ENCODE measurements at places on chromosomes 7 and 10.

DNA sequence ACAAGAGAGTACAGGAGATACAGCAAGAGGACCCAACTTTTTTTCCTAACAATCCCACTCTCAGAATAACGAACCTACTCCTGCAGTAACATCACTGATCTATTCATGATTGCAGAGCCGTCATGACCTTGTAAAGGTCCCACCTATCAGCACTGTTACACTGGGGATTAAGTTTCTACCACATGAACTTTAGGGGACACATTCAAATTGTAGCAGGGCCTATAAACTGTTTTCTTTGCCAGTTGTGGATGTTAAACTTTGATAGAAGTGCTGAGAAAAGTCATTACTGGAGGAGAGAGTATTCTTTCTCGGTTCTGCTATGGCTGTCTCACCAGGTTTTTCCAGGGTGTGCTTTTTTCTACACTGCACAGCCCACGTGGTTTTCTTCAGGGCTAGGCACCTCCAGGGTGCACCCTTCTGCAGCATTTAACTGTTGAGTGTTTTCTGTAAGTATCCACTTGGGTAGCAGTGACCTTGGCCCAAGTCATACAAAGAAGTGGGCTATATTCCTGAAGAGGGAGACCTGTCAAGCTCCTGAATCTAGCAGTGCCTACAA is 131.6 kb upstream of the AHR start:
- DNase-seq, result no peak

DNA sequence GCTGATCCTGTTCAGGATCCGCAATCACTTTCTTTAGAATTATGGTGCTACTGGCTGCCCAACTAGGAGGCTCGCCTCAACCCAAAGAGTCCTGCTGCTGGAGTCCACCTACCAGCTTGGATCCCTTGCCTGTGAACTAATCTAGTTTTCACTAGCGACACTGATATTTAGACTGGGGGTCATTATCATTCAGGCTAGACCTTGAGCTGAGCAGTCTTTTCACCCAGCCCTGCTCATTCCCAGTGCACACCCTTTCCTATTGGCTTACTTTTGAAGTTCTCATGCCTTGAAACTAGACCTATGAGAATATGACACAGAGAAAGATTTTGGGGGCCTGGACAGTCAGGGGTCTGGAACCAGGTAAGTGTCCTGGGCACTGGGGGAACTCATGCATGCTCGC is 107.9 kb downstream of the TMEM178B start:
- DNase-seq, result no peak

DNA sequence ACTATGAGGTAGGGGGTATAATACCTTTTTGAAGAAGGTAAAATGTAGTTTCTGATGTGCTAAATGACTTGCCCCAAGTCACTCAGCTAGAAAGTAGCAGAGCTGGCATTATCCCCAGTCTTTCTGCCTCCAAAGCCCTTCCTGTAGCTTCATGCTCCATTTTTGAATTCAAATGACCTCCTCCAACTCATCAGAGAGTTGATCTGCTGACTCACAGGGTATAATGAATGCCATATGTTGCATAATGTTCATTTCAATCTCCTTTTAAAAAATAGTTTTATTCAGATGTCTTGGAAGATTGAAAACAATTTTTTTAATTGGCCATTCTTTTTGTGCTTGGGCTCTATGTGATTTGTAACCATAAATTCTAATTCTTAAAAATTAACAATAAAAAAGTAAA is 272.8 kb upstream of the IMMP2L start:
- no peak for DNase-seq

DNA sequence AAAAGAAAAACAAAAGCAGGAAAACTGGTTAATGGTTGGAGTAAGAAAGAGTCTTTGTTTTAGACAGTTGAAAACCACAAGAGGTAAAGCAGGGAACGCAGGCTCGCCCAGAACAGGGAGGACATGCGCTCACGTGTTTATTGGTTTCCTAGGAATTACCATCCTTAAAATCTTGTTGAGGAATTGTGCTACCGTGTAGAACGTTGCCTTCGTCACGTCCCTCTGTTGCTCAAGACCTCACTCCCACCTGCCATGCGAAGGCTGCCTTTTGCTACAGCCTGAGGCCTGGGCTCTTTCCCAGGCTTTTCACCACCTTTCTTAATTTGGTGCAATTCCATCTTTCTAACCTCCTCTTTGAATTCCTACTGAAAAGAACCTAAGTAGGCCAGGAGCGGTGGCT is 61.6 kb upstream of the CAMK1D start:
- no peak for DNase-seq

DNA sequence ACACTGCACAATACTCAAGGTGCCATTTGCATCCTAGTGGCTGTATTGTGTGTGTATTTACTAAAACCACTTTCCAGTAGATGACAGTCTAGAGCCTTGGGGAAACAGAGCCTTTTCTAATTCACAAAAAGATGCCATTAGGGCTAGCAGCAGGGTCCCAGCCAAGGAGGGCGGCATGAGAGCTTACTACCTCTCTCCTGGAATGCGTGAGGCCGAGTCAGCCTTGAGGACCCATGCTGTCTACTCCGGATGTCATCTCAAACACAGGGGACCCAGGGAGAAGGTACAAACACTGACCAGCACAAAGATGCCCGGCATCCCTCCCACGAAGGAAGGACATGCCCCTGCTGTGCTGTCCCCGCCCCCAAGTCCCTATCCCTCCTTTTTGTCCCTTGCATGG is 65.5 kb downstream of the CYCS start:
- no peak for DNase-seq

- no peak for DNase-seq
Measured at GRCh38 chr7:132345030-132345429, 231.2 kb downstream of the PLXNA4 start.

DNA sequence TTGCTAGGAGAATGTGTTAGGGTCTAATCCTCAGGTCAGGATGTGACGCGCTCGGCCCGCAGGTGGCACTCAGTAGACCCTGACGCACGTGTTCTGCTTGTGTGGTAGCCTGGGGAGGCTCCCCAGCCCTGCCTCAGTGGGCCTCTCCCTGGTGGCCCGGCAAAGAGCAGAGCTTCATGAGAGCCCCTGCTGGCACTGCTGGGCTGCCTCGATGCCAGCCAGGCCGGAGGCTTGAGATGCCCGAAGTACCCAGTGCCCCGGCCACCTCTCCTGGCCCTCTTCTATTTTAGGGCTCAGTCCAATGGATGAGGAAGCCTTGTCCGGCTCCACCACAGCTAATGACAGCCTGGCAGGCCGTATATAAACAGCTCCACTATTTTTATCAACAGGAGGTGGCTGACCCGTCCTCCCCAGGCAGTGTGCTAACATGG is 42.0 kb downstream of the PRF1 start:
- no peak for DNase-seq

DNA sequence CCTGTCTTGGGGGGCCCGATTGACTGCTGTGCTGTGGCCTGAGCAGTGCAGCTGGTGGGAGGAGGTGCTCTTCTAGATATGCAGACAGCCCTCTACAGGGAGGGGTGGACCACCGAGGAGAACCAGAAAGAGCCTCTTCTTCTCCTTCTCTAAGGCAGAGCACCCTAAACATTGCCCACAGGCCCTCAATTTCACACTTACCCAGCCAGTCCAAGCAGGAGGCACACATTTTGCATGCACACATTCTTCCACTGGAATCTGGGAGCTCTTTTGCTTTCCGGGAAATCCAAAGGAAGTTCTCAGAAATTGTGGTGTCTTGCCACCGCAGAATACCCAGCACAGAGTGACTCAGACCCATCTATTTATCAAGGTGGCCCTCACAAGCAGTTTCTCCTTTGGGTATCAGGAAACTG is 45.8 kb downstream of the EEPD1 start:
- no peak for DNase-seq

- peak; percentile 45 for DNase-seq
Measured at GRCh38 chr10:132458586-132459300, 61.7 kb downstream of the PWWP2B start.

DNA sequence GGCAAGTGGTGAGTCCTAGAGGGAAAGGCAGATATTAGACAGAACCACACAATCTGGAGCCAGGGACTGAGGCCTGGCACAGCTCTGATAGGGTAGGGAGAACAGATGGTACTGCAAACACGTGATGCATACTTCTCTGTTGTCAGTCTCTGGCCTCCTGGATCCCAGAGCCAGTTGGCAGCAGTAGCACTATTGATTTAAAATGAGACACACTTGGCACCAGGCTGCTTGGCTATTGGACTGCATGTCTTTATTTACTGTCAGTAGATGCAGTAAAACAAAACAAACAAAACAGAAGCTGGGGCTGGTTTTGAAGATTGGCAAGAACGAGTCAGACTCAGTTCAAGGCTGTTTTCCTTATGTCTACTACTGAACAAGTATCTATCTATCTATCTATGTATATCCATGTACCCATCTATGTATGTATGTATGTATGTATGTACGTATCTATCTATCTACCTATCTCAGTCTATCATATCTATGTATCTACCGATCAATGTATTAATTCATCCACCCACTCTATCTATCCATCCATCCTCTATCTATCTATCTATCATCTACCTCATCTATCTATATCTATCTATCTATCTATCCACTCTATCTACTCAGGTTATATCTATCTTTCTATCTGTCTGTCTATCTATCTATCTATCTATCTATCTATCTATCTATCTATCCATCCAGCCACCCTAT is 23.4 kb upstream of the MGAM2 start:
- no peak for DNase-seq

DNA sequence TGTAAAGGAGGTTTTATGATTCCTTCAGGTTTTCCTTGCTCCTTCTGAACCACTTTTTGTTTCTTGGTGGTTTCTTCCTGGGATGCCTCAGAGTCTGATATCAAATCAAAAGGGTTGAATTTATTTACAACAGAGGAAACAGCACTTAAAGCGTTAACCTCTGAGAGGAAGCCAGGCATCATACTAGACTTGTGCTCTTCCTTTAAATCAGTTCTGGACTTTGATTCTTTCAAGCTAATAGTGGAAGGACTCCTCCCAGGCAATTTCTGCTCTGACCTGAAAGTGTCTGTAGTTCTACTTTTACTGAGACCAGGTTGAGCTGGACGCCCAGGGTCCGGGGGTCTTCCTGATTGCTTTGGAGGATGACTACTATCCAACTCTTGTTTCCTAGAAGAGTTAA is 6.7 kb downstream of the PCLO start:
- DNase-seq, result no peak

DNA sequence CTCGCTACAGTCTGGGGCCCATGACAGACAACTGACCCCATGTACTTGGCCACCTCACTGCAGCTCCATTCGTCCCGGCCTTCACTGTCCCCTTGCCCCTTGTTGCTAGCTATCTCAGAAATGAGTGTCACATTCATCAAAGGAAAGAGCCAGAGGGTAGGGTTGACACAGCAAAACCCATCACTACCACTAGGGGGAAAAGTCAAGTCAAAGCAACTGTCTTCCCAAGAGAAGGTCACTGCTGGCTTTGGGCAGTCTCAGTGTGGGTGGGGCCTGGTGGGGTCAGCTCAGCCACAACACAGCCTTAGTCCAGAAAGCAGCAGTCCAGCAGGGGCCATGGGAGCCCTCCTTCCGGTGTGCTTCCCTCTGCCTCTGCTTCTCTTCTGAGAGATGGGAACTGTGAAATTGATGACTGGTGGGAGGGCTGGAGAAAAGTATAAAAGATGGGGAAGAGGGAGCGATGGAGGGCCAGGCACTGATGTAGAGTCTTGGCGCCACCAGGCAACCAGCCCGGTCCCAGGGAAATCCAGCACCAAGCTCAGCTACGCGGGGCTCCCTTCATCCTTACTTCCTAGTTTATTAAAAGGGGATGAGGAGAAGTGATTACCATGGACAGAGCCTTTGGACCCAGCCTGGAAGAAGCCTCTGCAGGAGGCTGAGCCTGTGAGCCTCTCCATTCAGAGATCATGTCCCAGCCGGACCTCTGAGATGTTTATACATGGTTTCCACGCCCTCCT is 58.0 kb downstream of the PLXNA4 start:
- DNase-seq, result no peak

DNA sequence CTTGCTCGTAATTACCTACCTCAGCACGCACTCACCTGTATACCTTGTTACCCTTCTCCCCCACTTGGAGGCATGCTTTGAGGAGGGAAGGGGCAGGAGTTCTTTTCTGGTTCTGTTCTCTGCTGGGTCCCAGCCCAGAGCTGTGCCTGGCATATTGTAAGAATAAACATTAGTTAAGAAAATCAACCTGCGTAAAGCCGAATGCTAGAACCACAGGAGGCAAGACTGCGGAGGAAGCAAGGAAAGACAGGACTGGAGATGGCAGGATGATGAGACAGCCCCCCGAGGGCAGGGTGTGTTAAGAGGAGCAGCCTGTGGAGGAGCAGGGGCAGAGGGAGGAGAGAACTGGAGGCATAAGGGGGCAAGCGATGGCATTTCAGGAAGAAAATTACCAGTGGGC is 9.5 kb downstream of the C10orf53 start:
- no peak for DNase-seq

DNA sequence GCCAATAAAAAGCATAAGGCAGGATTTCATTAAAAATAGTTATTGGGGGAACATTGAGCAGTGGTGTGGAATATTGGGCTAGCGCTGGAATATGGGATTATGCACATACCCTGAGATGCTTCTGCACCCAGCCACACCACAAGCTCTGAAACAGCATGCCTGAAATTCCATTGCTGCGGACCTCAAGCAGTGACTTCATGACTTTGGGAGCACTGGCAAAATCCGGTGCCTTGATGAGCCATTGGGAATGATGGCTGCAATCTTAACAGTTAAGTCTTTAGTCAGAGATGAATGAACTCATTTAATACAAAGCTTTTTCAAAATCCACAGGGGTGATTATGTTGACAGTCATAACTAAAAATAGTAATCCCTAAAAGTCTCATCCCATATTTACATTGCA is 274.7 kb upstream of the MTPN start:
- DNase-seq, result no peak

DNA sequence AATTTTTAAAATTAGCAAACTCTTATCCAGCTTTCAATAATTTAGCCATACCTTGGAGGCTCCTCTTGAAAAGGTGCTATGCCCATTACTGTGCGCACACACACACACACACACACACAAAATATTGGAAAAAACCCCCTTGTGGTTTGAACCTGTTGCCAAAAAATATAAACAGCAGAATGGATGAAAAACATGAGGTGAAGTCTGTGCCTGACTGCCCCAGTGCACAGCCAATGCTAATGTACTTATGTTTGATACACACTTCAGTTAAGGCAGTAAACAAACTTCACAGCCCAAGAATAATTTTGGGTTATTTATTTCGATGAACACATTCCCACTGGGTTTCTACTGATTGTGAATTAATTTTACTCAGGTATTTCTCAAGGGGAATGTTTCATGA is 113.2 kb upstream of the SEM1 start:
- DNase-seq, result no peak
